ENCODE measurements at places on chromosomes 12 and 14. TPM values are rescaled to one million over a fixed set of nuclear protein-coding genes. Genes with fewer than 3 reads are reported as not detected.

ZFYVE1 gene
- 21.6 TPM for total RNA-seq

ANO6 gene
- 91.5 TPM for total RNA-seq

HOXC10 gene
- total RNA-seq, result 0.43 TPM

AP4S1 gene
- total RNA-seq, result 5.6 TPM

CFL2 gene
- 173 TPM for total RNA-seq

SLC7A7 gene
- 3.9 TPM for total RNA-seq

BCL11B gene
- total RNA-seq, result not detected

NUMB gene
- 35.4 TPM for total RNA-seq

IL26 gene
- not detected for total RNA-seq

All from fibroblast of villous mesenchyme (primary cell).